ENCODE measurements at places on chromosomes 2 and 18.

DNA sequence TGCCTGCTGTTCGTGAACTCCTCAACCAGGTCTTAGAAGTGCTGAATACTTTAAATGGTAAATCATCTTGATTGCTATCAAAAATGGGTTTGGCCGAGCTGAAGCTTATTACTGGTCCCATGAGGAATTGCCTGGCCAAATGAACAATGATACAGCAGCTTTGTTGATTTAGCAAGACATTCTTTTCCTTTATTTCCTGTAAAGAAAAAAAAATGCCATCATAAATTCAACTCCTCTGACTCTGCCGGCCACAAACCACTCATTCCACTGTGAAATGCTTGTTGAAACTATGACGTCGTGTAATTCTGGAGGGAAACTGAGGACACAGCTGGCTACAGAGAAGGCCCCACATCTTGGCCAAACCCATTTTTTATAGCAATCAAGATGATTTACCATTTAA lies 74.2 kb upstream of the ID2 start:
- no peak for DNase-seq

GRCh38 chr2:55718165-55719008 lies 24.7 kb upstream of the PNPT1 start:
- peak; percentile 9 for DNase-seq

DNA sequence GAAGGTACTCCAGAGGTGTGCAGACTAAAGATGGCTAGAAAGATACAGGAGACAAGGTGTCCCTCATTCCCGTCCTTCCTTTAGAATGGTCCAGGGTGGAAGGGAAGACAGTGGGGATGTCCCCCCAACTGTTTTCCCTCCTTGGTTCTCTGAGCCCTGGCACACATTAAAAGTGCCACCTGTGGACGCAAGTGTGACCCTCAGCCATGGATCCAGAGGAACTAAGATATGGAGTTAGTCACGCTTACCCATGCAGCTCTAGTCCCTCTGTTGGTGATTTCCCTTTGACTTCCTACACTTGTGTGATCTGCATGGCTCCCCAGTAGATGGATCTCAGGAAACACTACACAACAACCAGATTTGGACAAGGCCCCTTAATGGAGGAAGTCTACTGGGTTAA lies 113.1 kb upstream of the SRD5A2 start:
- no peak for DNase-seq

DNA sequence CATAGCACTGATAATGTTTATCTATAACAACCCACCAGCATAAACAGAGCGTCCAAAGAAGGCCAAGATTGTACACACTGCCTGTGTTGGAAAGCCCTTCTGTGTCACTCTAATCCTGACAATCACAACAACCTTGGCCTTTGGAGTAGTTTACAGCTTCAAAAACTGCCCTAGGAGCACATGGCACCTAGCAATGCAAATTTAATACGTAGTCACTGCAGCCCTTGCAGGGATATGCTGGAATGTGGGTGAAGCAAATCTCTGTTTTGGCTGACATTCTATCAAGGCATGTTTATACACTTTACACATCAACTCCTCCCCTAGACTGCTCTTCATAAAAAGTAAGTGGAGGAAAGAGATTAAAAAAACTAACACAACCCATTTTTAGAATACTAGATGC lies 66.8 kb downstream of the GRB14 start:
- no peak for DNase-seq

GRCh38 chr18:42743373-42744138 lies 371.9 kb downstream of the RIT2 start:
- no peak for DNase-seq

- no peak for DNase-seq
These were observed 473 bp downstream of the HJURP start for GRCh38 chr2:233853883-233854240.

- DNase-seq = no peak
These were observed 10.1 kb upstream of the SULT1C4 start for GRCh38 chr2:108367561-108368175.

DNA sequence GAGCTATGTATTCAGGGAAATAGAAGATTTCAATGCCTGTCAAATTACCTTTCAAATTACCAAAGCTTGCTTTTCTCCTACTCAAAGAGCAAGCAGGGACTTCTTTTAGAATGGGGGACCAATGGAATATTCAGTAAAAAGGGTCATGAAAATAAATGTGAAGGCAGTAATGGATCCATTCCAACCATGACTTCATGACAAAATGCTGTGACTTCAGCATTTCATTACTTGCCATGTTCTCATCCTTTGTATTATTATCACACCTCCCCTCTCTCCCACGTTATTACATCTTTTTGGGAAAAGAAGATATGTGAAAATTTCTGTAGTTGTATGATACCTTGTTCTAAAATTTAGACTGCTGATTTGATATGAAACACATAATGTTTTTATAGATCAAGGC lies 864.0 kb upstream of the FSHR start:
- no peak for DNase-seq

DNA sequence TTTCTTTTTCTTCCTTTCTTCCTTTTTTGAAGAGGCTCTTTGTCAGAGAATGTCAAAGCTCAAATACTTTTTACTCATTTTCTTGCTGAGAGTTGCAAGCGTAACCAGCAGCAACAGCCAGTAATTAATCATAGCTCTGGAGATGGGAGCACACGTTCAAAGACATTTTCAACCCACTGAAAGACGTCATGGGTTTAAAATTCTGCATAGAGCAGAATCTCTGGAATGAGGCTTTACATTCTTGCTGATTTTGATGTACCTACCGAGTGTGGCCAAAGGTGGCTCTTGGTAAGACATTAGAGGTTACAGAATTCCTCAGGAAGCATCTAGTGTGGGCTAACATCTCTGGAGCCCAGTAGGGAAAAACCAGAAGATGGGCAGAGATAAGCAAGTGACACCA lies 292.5 kb downstream of the MTX2 start:
- no peak for DNase-seq
